CD4-positive, alpha-beta T cell treated with Interleukin-6 at 100 ng/mL for 8 hours (primary cell): ENCODE measurements at places on chromosomes 3 and 15.
A peak's percentile ranks its signal among the peaks of the same experiment; 100 is the strongest.

- no peak for DNase-seq
Observed at GRCh38 chr15:90006217-90007075, 5.3 kb downstream of the ZNF710 start.

- no peak for DNase-seq
Observed at GRCh38 chr15:29143909-29144635, 125.5 kb downstream of the NSMCE3 start.

DNA sequence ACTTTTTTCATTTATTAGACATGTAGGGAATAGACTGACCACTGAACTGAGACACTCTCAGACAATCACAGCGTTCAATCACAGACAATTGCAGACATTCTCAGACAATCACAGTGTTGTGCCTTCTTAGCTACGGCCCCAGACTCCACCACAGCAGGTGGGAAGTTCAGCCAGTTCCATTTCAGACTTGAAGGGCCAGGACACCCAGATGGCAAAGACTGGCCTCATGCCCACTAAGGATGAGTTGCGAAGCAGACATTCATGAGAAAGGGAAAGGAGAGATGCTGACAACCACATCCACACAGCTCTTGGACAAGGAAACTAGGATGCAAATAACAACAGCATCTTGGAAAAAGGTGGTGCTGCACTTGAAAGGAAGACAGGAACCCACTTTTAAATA lies 21.9 kb upstream of the ALDH1L1 start:
- DNase-seq, result no peak

DNA sequence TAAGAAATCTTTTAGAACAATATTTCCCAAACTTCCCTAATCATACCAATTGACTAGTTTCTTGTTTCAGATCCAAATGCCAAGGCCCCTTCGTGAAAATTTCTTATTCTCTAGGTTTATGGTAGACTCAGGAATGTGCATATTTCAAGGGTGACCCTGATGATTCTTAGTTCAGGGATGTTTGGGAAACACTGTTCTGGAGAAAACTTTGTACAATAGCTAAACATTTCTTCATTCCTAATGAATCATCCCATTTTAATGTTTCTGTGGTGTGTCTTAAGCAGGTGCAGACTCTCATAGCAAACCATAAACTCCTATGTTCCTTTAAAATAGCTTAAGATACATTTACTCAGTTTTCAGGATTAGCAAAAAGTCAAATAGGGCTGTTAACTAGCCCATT lies 314.5 kb downstream of the TIGIT start:
- no peak for DNase-seq

DNA sequence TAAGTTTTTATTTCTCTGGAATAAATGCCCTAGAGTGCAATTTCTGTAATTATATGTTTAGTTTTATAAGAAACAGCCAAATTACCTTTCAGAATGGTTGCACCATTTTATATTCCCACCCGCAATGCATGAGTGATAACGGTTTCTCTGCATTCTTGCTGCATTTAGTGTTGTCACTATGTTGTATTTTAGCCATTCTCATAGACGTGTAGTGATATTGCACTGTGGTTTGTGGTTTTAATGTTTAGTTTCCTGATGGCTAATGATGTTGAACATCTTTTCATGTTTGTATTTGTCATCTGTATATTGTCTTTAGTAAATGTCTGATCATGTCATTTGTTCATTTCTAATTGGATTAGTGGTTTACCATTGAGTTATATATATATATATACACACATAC lies 73.0 kb upstream of the GOLIM4 start:
- no peak for DNase-seq

DNA sequence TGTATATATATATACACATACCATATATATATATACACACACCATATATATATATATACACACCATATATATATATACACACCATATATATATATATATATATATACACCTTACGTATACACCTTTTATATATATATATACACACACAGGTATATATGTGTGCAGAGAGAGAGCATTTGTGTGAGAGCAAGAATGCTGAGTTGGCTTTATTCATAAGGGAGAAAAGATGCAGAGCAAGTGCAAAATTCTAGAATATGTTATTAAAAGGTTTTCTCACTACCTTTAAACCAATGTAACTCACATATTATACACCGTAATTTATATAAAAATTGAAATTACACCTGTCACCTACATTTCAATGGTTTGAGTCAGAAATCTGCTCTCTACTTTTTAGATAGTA lies 107.2 kb upstream of the ALCAM start:
- DNase-seq, result no peak

DNA sequence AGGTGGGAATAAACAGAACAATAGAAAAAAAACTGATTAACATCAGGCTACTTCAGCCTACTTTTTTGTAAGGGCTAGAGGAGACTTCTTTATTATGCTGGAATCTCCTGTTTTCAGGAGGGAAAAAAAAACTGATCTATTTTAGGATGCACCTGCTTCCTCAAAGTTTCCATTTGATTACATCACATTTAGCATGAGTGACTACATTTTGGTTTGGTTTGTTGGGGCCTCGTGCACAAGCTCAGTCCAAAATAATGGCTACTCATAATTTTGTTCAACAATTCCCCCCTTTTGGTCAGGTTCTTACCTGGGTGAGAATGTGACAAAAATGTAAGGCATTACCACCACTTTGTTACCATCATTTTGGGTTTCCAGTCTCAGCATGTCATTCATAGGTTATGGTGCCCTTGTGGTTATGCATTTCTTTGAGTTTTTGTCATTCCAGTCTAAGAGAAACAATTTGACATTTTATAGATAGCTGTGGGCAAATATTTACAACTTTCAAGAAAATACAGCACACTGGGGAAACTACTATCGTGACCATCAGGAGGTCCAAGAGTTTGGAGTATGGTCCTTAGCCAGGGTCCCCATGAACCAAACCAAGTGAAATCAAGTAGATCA lies 93.6 kb upstream of the ATP11B start:
- no peak for DNase-seq

DNA sequence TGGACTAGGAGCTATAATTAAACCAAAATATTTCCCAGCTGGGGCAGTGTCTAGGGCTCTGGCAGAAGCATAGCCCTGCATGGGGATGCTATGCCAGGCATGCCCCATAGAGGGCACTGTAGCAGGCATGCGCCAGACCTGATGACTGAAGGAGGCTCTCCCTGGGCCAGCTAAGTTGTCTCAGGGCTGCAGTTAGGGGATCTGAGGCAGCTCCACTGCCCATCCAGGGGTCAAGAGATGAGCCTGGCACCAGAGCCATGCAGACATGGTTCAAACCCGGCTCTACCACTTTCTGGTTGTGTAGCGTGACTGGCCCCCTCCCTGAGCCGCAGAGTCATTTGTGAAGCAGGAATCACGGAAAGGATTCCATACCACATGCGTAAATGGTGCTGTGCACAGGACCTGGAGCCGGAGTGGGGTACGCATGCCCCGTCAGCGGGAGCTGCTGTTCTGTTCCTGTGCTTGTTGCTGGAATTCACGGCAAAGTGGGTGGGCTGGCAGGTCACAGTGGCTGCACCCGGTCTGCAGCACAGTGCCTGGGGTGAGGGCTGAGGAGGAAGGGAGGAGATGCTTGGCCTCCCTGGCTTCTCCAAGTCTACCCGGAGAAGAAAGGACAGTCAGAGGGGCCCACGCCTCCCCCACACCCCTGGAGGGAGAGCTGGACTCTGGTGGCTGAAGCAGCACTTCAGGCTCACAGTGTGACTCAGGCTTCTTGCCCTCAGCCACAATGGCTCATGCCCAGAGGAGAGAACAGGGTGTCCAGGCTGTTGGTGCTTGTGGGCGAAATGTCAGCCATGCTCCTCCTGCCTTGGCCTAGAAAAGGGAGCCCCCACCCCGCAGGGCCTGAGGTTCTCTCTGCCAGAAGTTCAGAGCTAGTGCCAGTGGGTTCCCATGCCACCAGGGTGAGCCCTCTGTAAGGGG lies 43.1 kb downstream of the DNASE1L3 start:
- peak; percentile 37 for DNase-seq

DNA sequence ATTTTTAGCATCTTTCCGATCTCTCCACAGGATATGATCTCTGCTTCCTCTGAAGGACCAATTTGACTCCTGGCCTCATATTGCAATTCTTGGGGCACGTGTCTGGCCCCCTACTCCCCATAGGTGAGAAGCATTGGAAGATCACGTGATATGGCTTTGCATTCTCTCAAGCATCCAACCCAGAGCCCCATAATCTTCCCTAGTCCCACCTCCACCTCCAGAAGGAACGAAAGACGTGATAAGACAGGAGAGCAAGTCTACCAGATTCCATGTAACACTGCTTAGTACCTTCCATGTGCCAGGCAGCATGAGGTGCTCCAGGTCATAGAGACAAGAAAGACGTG lies 176.3 kb downstream of the MEGF11 start:
- no peak for DNase-seq

DNA sequence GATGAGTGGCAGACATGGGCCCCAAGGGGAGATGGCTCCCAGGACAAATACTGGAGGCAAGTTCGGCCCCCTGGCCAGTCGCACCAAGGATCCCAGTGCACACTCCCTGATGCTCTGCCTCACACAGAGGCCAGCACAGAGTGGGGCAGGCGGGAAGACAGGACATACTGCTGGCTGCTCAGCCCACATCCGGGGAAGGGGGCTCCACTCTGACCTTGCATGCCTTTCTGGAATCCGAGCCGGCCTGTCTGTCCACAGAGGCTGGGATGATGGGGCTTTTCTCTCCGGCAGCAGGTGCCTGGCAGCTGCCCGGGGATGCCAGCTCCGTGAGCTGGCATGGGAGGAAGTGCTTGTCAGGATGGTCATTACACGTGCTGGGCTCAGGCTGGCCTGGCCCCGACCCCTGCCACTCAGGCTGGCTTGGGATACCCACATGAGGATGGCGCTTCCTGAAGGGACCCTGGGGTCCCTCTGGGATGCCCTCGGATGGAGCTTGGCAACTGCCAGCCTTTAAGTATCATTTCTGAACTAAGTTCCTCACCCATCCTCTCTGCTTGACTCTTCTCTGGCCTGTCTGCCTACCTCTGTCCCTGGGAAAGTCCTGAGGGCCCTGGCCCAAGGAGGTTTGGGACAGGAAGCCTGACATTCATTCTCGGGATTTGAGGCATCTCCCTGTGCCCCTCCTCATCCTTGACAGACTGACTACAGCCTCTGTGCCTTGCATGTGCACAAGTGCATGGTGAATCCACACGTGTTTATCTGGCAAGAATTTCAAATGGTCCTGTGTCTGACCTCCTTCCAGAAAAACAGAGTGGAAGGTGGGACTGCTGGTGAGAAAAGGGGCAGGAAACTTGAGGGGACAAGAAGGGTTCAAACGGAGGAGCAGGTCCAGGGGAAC lies 46.5 kb downstream of the EXOG start:
- DNase-seq, result no peak

DNA sequence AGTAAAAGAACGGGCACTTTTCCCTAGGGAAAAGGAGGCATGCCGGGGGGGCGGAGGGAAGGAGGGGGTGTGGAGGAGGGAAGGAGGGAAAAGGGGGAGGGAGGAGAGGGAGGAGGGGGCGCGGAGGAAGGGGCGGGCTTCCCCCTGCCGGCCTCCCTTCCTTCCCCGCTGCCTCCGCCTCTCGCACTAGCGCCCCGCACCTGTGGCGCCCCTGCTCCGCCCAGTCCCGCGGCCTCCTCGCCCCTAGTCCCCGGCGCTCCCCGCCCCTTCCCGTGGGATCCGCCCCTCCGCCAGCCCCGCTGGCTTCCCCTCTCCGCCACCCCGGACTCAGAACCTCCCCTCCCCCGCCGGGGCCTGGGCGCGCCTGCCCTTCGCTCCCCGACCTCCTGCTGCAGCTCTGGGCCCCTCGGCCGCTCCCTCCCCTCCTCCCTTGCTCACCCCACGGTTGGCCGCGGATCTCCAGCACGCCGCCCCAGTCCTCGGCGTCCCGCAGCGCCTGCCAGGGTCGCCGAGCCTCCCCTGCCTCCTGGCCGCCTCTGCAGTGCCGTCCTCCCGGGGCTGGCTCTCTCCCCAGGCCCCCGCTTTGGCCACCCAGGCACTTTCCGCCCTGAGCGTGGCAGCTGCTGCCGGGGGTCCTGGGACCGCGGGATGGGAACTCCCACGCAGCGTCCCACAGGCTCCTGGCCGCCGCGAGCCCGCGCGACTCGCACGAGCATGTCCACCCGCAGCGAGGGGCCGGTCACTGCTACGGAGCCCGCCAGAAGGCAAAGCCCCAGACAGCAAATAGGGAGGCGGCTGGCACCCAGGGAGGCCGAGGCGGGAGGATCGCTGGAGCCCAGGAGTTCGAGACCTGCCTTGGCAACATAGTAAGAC lies 147.4 kb downstream of the TJP1 start:
- DNase-seq, result no peak

GRCh38 chr3:18723206-18723810 lies 298.2 kb upstream of the SATB1 start:
- DNase-seq, result no peak
